Activated T-cell treated with anti-CD3 and anti-CD28 coated beads, Interleukin-2, amount 50 U/mL, for 48 hours (primary cell): ENCODE measurements at places on chromosomes 5 and 9.

- DNase-seq: no peak
These were observed 76.3 kb downstream of the ERMP1 start for GRCh38 chr9:5756633-5757032.

DNA sequence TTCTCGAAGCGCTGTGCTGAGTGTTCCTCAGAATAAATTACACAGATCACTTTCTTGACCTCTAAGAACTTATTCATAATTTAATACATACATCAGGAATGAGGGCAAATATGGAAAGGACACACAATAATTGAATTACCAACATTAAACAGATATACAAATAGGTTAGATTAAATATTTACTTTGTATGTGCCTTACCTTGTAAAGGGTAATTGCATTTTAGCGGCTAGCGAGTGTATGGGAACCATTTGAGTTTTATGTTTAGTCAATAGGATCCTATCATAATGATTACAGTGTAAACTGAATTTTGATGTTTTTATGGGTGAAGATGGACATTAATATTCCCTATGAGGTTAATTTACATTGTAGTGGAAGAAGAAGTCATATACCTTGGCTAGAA, 1187.1 kb upstream of the WWC1 start:
- no peak for DNase-seq

DNA sequence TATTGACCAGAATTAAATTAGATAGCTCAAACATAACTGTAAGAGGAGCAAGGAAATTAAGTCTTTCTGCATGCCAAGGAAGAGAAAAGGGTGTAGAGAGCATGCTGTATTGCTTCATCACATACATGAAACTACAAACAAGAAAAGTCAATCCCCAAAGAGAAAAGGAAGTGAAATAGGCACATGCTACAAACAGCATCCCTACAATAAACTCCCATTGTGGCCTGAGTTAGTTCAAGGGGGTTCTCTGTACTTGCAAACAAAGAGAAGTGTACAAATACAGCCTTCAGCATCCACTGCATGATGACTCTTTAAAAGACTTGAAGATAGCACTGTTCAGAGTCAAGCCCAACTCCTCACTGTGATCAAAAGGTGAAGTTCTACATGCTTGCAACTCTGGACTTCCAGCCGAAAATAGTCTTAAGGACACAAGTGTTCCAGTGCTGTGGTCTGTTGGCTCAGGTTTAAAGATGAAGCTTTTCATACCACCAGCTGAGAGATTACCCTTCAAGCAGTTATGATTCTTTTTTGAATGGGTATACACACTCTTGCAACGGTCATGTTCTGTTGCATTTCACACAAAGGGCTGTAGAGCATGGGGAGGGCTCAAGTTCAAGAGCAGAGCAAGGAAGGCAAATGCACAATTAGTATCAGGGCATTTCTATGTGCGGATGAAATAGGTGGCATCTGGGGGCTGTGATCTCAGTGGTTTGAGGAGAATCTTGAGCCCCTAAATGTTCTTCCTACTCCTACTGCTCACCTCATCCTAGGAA, 534.5 kb downstream of the EBF1 start:
- no peak for DNase-seq

DNA sequence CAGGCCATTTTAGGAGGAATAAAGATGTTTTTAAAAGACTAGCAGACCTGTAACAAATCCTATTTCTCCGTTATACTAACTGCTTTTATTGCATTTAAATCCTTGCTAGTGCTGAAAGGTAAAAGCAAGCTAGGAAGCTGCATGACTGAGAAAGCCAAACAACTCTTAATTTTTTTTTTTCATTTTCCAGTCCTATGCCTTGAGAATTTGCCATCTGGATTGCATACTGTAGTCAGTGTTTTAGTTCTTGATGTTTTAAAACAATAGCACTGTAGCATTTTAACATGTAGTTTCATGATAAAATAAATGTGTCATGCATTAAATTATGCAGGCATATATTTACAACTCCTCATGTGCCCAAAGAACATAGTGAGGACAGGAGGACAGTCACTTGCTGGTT, 108.4 kb upstream of the FGF10 start:
- no peak for DNase-seq

DNA sequence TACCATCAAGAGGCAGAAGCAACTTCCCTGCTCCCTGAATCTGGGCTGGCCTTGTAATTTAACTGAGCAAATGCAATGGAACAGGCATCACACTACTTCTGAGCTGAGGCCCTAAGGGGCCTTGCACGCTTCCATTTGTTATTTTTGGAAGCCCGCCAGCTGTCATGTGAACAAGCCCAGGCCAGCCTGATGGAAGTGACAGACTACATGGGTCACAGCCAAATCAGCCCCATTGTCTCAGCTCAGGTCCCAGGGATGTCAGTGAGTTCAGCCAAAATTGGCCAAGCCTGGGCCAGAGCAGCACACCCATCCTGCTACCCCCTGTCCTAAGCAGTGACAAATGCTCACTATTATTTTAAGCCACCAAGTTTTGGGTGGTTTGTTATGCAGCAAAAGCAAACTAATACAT, 72.8 kb downstream of the PRRT1B start:
- DNase-seq: no peak

GRCh38 chr9:77820293-77820954, 172.3 kb upstream of the GNA14 start:
- no peak for DNase-seq

GRCh38 chr9:12813960-12814876, 39.4 kb downstream of the LURAP1L start:
- DNase-seq: no peak

DNA sequence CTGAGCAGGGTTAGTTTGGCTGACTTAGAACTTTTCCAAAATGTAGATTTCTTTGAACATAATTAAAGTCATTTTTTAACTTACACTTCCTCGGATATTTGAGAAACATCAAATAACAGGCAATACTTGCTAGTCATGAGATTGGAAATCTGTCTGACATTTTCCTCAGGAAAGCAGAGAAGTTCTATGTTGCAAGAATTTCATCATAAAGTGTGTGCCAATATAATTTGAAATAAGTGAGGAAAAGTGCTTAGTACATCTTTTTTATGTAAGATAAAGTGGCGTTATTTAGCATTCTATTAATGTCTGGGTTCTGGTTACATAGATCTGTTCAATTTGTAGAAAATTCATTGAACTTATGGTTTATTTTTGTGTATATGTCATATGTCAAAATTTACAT, 48.7 kb upstream of the C5orf47 start:
- no peak for DNase-seq

- no peak for DNase-seq
These were observed 8.7 kb downstream of the GAPT start for GRCh38 chr5:58499941-58500340.

- no peak for DNase-seq
These were observed 165.7 kb downstream of the CEMIP2 start for GRCh38 chr9:71602652-71603051.

DNA sequence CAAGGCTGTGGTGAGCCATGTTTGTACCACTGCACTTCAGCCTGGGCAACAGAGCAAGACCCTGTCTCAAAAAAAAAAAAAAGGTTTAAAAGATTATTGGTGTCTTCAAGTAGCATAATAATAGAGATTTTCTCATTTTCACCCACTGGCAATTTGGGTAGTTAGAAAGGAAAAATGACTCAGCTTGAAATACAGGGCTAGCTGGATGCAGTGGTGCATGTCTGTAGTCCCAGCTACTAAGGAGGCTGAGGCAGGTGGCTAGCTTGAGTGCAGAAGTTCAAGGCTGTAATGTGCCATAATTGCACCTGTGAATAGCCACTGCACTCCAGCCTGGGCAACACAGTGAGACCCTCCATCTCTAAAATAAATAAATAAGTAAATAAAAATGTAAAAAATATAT, 111.1 kb downstream of the ARRDC3 start:
- no peak for DNase-seq

DNA sequence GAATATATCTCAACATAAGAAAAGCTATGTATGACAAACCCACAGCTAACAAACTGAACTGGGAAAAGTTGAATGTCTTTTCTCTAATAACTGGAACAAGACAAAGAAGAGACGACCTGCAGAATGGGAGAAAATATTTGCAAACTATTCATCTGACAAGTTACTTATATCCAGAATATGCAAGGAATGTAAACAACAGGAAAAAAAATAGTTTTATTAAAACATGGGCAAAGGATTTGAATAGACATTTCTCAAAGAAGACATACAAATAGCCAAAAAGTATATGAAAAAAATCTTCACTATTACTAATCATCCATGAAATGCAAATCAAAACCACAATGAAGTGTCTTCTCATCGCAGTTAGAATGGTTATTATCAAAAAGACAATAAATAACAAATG, 181.7 kb upstream of the TLX3 start:
- no peak for DNase-seq

- DNase-seq: no peak
These were observed 104.8 kb downstream of the PAX5 start for GRCh38 chr9:36929350-36929675.

DNA sequence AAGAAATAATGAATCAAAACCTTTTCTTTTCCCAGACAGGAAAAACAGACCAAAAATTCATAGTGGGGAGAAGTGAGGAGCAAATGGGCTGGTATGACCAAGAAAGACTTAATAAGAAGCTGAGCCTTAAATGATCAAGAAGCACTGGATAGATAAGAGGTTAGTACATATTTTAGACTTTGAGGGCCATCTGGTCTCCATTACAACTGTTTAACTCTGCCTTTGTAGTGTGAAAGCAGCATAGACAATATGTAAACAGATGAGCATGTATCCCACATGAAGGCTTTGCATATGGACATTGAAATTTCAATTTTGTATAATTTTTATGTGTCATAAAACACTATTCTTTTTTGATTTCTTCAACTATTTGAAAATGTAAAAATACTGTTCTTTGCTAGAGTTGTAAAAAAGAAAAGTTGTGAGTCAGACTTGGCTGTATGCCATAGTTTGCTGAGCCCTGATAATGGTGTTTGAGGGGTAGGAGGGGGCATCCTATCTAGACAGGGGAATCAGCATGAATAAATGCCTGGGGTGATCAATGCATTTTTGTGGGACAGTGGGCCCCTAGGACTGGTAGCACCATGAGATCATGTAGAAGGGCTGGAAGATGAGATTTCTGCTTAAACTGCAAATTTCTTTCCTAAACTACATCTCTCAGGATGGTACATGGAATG, 91.8 kb upstream of the GPR151 start:
- no peak for DNase-seq

GRCh38 chr5:141691867-141692532, 10.0 kb upstream of the ARAP3 start:
- DNase-seq: peak; percentile 95

GRCh38 chr5:135371622-135372232, 27.3 kb downstream of the MACROH2A1 start:
- no peak for DNase-seq

DNA sequence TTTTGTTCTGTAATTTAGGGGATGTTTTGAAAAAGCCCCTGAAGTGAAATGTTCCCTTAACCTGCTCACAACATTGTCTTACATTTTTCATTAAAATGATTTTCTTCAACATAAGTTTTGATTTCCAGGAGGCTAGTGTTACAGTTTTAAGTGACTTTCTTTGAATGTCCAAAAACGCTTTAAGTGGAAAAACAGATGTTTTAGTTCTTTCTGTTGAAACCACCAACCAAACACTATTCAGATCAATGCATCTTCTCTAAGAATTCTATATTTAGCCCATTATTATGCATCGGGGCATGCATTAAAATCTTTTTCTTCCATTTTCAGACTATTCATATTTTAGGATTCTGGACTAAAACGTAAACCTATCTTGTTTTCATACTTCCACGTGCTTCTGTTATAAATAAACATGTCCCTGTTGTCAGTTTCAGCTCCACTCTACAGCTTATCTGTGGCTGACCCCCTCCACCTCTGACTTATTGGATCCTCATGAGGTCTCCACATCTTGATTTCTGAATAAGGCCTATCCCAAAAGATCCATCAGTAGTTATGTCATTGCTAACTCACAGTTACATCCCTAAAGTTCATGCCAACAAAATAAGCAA, 882.3 kb upstream of the SEMA6A start:
- no peak for DNase-seq

GRCh38 chr9:70073756-70074155, 30.1 kb downstream of the MAMDC2 start:
- DNase-seq: no peak

GRCh38 chr5:136076067-136076466, 47.3 kb downstream of the TGFBI start:
- DNase-seq: no peak

DNA sequence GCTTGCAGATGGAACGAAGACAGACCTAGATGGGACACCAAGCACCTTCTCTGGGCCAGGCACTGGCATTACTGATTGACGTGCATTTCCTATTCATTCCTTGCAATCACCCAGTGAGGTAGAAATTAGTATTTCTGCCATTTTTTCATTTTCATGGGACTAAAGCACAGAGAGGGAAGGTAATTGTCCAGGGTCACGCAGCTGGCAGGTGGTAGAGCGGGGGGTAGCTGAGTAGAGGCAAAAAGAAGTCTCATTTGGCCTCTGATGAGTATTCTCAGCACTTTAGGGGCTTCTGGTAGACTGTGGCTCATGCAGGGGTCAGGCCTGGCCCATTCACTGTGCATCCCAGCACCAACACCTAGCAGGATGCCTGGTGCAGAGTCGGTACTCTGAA, 19.5 kb upstream of the DUSP1 start:
- DNase-seq: no peak

- DNase-seq: no peak
These were observed 275.2 kb downstream of the CDH9 start for GRCh38 chr5:26763215-26763614.

DNA sequence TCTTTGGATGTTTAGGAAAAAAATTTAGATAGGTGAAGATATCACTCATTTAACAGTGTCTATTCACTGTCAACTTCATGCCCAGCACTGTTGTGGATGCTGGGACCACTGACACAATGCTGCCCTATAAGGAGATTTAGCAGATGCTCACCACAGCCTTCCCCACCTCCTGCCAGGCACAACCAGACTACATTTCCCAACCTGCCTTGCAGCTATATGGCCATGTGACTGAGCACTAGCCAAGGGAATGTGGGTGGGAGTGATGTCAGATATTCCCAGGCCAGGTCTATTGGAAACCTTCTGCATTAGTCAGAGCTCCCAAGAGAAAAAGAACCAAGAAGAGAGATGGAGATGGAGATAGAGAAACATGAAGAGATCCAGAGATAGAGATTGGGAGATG, 302.6 kb upstream of the TAS2R1 start:
- DNase-seq: no peak

DNA sequence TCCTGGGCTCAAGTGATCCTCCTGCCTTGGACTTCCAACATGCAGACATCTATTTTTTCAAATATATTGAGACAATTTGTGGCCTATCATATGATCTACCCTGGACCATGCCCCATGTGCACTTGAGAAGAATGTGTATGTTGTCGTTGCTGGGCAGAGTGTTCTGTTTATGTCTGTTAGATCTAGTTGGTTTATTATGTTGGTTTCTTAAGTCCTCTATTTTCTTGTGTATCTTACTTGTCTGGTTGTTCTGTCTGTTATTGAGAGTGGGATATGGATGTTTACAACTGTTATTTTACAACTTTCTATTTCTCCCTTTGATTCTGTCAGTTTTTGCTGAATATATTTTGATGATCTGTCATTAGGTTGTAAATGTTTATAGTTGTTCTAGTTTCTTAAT, 10.2 kb upstream of the TMEM171 start:
- no peak for DNase-seq

GRCh38 chr5:150136305-150137167, 19.1 kb downstream of the PDGFRB start:
- no peak for DNase-seq

- no peak for DNase-seq
These were observed 178.3 kb downstream of the HSPA4 start for GRCh38 chr5:133229931-133230664.

- DNase-seq: peak; percentile 47
These were observed at the start of gene ELAVL2 for GRCh38 chr9:23826120-23826629. ELAVL2 (minus strand) TSS chr9:23826240; CDS start chr9:23762234, 64,006 bp downstream.
